Kidney glomerular epithelial cell (primary cell): ENCODE measurements at places on chromosomes 16 and 17.

DNA sequence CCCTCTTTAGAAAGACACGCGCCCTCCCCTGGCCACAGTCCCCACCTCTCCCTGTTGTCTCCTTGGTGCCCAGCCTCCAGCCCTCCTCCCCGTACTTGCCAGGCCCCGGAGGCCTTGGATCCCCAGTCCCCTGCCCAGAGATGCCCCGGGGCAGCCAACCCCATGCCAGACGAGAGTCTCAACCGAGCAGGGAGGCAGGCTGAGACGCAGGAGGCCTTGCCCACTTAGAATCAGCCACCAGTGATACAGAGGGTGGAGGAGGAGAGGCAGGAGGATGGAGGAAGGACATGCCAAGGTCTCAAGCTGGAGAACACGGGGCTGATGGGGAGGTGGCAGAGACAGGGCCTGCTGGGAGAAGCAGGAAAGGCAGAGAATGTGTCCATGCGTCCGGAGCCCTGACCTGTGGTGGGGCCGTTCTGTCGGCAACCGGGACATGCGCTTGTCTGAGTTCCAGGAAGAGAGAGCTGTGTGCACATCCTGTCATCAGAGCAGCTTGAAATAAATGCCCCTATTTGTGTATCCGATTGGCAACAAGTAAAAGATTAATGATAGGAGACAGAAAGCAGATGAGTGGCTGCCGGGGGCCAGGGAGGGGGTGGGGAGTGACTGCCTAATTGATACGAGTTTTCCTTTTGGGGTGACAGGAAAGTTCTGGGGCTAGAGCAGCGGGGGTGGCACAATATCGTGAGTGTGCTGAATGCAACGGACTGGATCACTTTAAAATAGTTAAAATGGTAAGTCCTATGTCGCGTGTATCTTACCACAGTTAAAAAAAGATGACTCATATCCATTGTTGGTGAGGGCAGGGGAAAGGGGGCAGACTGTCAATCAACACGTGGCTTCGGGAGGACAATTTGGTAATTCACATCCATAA is 44.7 kb upstream of the MEAK7 start:
- no peak for DNase-seq

GRCh38 chr17:61245706-61246135 is 153.9 kb upstream of the TBX2 start:
- DNase-seq = no peak

- DNase-seq = no peak
Observed at GRCh38 chr16:9296271-9296590, 204.8 kb downstream of the HAPSTR1 start.

GRCh38 chr16:5916711-5917191 is 819.2 kb upstream of the EEF2KMT start:
- no peak for DNase-seq

- DNase-seq = no peak
Observed at GRCh38 chr17:80577876-80578570, 33.4 kb downstream of the RPTOR start.

DNA sequence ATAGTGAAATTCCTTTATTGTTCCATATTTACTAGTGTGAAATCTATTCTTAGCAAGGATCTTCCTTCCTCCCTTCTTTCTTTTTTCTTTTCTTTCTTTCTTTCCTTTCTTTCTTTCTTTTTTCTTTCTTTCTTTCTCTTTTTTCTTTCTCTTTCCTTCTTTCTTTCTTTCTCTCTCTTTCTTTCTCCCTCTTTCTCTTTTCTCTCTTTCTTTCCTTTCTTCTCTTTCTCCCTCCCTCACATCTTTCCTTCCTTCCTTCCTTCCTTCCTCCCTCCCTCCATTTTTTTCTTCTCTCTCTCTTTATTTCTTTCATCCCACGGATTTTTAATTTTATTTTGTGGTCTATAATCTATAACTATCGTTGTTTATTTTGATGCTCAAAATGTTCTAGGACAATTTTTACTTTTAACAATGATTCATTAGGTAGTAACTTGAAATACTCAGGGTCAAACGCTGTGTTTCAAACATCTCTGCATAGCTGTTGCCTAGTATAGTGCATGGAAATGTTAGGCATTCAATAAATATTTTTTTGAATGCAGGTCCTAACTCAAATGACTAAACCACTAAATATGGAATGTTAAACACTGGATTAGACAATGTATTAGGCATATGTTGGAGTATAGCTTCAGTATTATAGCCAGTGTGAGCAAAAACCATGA is 178.3 kb downstream of the MAP2K6 start:
- DNase-seq = no peak

- no peak for DNase-seq
Observed at GRCh38 chr16:81544700-81545271, 100.2 kb downstream of the CMIP start.

GRCh38 chr17:68349157-68349556 is 57.9 kb downstream of the ARSG start:
- DNase-seq = no peak

GRCh38 chr17:55770196-55770870 is 19.5 kb downstream of the PCTP start:
- DNase-seq = peak; percentile 50

DNA sequence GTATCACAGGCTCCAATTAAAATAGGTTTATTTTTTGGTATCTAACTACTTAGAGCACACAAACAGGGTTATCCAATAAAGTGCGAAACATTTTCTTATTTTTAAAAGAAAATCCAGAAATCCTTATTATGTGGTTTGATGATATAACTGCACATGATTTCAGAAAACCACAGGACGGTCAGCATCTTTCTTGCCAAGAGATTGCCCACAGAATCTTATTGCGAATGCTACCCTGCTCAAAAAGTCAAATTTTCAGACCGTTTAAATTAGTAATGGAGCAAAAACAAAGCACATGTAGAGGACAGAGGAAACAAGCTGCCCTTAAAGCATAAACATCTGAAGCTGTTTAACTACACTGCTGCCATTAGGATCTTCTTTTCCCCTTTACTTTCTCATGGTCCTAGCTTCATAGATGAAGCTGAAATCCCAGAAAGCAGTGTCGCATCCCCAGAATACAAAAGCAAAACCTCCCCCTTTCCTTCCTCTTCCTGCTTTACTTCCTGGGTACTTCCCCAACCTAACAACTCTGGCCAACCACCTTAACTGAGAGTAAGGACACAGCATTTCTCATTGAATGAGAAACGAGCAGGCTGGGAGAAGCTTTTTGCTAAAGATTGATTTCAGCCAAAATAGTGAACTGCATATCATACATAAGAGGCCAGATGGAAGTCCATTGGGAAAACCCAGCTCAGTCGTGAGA is 43.7 kb downstream of the CMTM4 start:
- no peak for DNase-seq

- no peak for DNase-seq
Observed at GRCh38 chr16:48182979-48183537, 27.3 kb upstream of the ABCC12 start.

- no peak for DNase-seq
Observed at GRCh38 chr16:17448640-17449638, 21.8 kb downstream of the XYLT1 start.

DNA sequence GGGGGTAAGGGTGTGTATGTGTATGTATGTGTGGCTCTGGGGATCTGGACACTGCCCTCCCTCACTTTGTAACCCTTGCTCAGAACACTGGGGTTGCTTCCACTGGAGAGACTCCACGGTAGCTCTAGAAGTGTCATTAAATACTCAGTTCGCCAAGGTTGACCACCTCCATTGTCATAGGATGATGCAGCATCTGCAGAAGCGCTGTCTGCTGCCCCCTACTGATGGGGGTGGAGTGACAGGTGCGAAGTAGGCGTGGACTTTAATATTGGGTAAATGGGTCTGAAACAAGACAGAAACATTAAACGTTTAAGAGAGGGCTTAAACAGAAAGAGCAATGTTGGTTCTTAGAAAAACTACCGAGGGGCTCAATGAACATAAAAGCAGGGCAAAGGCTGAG is 35.5 kb upstream of the STAC2 start:
- no peak for DNase-seq
